ENCODE measurements at places on chromosomes 1 and 21. TPM values are rescaled to one million over a fixed set of nuclear protein-coding genes. Genes with fewer than 3 reads are reported as not detected.

- H3K27me3 ChIP-seq, result no peaks in the 10 kb centered on the region
- no peak for DNase-seq
- no peaks in the 10 kb centered on the region for H3K4me1 ChIP-seq
- no peak overlapping the region for H3K4me3 ChIP-seq
- H3K27ac ChIP-seq, result no peak overlapping the region
- H3K36me3 ChIP-seq, result no peaks in the 10 kb centered on the region
These were observed 552.2 kb upstream of the NCAM2 start for GRCh38 chr21:20445971-20446370.

GRCh38 chr1:64004451-64005025, 198.9 kb upstream of the UBE2U start:
- DNase-seq, result no peak
- no peaks in the 10 kb centered on the region for H3K27me3 ChIP-seq
- H3K27ac ChIP-seq, result no peak overlapping the region
- peaks cover 10% of the 10 kb centered on the region for H3K4me1 ChIP-seq

Gene CFAP74
- 0.63 TPM for total RNA-seq

Gene MATN1
- 0.36 TPM for total RNA-seq

DNA sequence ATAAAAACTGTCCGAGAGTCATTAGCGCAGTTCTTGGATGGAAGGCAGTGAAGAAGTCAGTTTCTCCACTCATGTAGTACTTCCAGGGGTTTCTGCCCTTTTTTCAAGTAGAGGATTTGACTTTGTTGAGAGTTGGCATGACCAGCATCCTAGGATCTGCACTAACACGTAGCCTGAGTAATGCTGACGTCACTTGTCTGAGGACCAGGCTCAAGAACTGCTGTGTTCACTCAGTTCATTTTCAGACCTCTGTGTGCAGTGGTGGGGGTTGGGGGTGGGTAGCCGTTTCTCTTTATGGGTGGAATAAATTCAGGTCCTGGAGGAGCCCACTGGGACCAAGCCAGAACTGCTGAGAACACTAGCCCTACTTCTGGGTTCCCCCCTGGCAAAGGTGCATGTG, 53.3 kb downstream of the MRPS6 start:
- H3K4me1 ChIP-seq, result peaks cover 51% of the 10 kb centered on the region
- H3K27me3 ChIP-seq, result no peaks in the 10 kb centered on the region
- H3K36me3 ChIP-seq, result peaks cover 10% of the 10 kb centered on the region
- no peak overlapping the region for H3K4me3 ChIP-seq

DNA sequence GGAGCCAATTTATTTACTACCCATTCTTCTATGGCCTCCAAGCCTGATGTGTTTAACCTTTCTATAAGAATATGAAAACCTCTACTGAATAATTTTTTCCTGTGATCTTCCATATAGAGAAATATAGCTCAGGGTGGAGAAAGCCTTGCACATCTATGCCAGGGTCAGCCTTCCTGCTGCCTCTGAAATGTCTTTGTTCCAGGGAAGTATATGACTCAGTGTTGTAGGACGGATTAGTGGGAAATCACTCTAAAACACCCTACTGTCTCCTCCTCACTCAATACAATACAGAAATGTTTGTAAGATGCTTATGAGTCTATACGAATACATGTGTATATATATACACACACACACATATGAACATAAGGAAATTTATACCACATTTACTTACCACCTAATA, 1044.9 kb downstream of the BRINP3 start:
- H3K4me3 ChIP-seq, result no peak overlapping the region
- H3K36me3 ChIP-seq, result no peaks in the 10 kb centered on the region
- no peak for DNase-seq
- H3K27me3 ChIP-seq, result no peaks in the 10 kb centered on the region

Gene C1orf87
- total RNA-seq, result not detected

Gene TCHH
- not detected for total RNA-seq

Gene C1orf141
- not detected for total RNA-seq

Gene PLEKHN1
- total RNA-seq, result 0.36 TPM

DNA sequence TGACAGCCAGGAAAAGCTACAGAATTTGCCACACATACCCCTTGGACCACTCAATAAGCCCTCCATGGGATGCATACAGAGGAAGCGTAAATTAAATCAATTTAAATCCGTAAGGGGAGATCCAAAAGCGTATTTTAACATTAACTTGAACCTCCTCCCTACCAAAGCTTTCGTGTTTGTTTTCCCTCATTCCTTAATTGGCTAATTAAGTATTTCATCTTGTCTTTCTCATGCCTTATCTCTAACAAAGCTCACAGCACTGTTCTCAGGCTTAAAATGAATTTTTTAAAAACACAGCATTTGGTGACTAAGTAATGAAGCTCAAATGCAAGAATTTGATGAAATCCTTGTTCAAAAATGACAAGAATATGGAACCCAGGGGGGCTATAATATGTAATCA, 3.1 kb downstream of the PTPN14 start:
- no peak overlapping the region for H3K4me3 ChIP-seq
- no peak overlapping the region for H3K27ac ChIP-seq
- H3K4me1 ChIP-seq, result peaks cover 6% of the 10 kb centered on the region
- no peaks in the 10 kb centered on the region for H3K36me3 ChIP-seq

DNA sequence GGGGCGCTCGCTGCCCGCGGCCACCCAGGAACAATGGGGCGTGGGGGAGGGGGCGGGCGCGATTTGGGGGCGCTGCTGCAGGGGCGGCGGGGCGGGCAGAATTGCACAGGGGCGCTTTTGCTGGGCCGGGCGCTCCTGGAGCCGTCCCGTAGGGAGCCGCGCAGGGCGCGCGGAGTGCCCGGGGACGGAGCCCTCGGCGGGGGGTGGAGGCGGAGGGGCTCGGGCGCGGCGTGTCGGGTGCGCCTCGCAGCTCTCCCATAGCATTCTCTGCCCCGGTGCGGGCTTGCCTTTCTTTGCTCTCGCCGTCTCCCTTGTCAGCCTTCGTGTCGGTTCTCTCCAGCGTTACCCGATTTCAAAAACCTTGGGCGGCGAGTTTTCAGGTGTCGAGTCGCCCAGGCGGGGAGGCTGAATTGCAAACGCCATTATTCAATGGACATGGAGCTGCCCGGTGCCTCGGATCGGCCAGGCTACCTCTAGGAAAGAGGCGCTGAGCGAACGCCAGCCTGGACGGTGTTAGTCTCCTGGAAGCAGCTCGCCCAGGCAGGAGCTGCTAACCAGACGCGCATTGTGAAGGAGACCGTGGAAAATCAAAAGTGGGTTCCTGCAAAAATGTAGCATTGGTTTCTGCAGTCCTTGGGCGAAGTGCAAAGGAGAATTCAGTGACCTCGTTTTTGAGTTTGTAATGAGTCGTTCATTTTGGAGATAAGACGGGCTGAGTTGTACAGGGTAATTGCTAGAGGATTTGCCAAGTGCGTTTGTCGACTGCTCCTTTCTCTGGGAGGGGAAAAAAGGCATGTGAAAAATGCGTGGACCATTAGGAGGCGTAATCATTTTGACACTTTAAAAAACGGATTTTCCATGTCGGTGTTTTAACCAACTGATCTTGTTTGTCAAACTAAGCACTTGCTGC, 626 bp downstream of the CXADR start:
- H3K36me3 ChIP-seq, result no peaks in the 10 kb centered on the region
- peaks cover 12% of the 10 kb centered on the region for H3K4me1 ChIP-seq
- peak; percentile 75 for DNase-seq
- peak overlapping the region; percentile 85 for H3K27ac ChIP-seq

GRCh38 chr21:36988536-36988935, 18.0 kb upstream of the RIPPLY3 start:
- no peak overlapping the region for H3K27ac ChIP-seq
- no peaks in the 10 kb centered on the region for H3K4me1 ChIP-seq
- no peak overlapping the region for H3K4me3 ChIP-seq
- no peaks in the 10 kb centered on the region for H3K27me3 ChIP-seq

DNA sequence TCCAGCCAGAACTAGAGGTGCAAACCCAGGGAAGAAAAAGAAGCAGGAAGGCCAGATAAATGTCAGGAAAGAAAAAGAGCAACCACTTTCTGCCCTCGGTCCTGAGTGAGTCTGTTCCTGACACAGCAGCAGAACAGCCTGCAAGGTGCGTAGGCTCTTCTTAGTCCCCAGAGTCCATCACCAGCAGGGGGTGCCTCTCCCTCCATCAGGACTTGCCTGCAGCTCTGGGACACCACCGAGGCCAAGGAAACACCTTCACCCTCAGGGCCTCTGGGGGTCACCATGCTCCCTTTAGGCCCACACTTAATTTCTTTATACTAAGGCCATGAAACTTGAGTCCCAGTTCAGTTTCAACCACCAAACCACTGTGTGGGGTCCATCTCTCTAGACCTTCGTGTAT, 43.7 kb upstream of the NFASC start:
- H3K36me3 ChIP-seq, result no peaks in the 10 kb centered on the region
- no peak overlapping the region for H3K27ac ChIP-seq
- DNase-seq, result peak; percentile 62
- H3K4me3 ChIP-seq, result no peak overlapping the region
- H3K27me3 ChIP-seq, result peaks cover 58% of the 10 kb centered on the region

DNA sequence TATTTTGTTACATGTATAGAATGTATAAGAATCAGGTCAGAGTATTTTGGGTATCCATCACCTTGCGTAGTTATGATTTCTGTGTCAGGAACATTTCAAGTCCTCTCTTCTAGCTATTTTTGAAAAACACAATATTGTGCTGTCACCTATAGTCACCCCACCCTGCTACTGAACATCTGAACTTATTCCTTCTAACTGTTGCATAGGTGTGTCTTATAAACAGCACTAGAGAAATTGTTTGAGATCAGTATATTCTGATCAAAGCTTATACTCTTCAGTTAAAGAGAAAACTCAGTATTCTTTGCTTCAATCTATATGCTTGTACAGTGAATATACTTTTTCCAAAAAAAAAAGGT, 96.0 kb downstream of the ASH1L start:
- H3K4me3 ChIP-seq, result no peak overlapping the region
- H3K36me3 ChIP-seq, result no peaks in the 10 kb centered on the region
- DNase-seq, result no peak
- H3K4me1 ChIP-seq, result no peaks in the 10 kb centered on the region
- no peak overlapping the region for H3K27ac ChIP-seq
